Kidney (tissue), 22 donors: ENCODE measurements at places on chromosomes 6 and 20. TPM values are rescaled to one million over a fixed set of nuclear protein-coding genes. Genes with fewer than 3 reads are reported as not detected.
A peak's percentile ranks its signal among the peaks of the same experiment; 100 is the strongest.

MUC22 gene
- not detected for total RNA-seq

DNA sequence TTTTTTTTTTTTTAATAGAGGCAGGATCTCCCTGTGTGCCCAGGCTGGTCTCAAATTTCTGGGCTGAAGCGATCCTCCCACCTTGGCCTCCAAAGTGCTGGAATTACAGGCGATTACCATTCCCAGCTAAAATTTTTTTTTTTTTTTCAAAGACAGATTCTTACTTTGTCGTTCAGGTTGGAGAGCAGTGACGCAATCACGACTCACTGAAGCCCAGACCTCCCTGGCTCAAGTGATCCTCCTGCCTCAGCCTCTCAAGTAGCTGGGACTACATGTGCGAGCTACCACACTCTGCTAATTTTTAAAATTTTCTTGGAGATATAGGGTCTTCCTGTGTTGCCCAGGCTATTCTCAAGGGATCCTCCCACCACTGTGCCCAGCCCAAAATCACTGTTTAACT is 58.0 kb upstream of the MYO6 start:
- DNase-seq = no peak

GRCh38 chr6:156783958-156784357 is 6.8 kb downstream of the ARID1B start:
- no peak for DNase-seq

GRCh38 chr6:34324738-34325444 is 67.6 kb downstream of the NUDT3 start:
- peak; percentile 68 for DNase-seq

GRCh38 chr20:3314391-3314790 is 75.4 kb upstream of the SLC4A11 start:
- no peak for DNase-seq

DNA sequence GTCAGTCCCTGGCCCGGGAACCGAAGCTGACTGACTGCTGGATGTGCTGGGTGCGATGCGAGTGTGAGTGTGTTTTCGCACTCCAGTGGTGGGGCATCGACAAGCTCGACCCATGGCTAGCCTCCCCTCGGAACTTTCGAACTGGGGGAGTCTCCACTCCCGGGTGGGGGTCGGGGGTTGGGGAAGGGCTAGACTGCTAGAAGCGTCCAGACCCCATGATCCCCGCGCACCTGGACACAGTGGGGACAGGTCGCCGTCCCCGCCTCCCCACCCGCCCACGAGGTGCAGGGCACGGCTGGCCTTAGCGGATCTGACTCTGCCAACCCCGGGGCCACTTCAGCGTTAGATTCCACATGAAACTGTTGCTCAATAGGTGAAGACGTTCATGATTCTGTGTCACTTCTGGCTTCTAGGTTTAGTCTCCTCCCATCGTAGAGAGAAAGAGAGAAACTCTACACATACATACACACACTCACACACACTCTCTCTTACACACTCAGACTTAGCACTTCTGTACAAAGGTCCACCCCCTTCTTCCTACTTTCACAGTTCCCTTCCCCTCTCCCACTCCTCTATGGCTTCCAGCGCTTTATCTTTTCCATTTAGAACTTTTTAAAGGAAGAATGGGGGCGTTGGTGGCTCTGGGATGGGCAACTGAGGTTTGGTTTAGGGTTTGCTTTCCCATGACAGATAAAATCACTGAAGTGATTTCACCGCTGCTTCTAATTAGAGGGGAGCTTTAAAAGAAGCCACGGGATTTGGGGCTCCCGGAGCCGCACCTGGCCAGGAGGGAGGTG is 5.1 kb upstream of the TFAP2A start:
- DNase-seq = no peak

GRCh38 chr20:47700327-47700726 is 85.0 kb downstream of the SULF2 start:
- DNase-seq = no peak

- peak; percentile 83 for DNase-seq
These were observed 85.3 kb upstream of the AKAP12 start for GRCh38 chr6:151154418-151154817.

DNA sequence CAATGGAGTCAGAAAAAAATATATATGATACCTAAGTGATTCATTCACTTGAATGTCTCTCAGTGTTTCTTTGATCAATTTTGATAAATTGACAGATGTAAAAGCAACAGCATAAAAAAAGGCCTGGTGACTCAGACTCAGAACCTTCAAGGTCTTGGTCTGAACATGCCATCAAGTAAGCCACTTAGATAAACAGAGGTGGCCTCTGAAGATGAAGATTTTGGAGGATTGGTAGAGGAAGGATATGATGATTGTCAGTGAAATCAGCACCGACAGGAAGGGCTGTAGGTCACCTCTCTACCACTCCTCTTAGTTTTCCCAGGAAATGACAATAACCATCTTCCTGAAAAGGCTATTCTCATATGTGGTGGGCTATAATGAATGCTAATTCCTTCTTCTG is 422.8 kb upstream of the EPHA7 start:
- DNase-seq = no peak

DNA sequence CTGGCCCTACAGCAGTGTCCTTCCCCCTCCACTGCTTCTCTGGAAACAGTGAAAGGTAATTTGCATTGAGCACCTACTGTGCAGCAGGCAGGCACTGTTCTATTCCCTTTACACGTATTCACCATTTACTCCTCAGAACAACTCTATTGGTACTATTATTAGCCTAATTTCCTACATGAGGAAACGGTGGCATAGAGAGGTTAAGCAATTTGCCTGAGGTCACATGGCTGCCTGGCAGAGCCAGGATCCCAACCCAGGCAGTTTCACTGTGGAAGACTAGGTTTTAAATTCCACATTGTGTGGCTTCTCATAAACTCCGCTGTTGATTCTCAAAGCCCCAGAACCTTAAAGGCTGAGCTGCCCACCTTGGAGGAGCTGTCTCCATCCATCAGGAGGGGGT is 72.7 kb downstream of the CLIC5 start:
- no peak for DNase-seq

GRCh38 chr6:147467428-147467827 is 41.1 kb upstream of the SAMD5 start:
- DNase-seq = no peak

GRCh38 chr20:35886537-35886936 is 67.8 kb downstream of the SCAND1 start:
- no peak for DNase-seq

DNA sequence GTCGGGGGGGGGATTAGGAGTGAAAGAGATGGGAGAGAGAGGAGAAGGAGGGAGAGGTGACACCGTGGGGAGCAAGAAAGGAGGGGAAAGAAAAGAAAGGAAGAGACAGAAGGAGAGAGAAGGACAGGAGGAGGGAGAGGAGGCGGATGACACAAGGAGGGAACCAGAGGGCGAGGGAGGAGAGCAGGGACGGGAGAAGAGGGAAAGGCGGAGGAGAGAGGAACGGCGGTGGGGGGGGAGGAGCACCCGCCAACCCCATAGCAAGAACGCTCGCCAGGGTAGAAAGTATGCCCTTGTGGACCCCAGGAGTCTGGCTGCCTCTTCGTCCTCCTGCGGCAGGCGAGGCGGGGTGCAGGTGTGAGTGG is 4.5 kb upstream of the INSM1 start:
- DNase-seq = no peak
